Fibroblast of pulmonary artery (primary cell): ENCODE measurements at places on chromosomes 13 and 19.

DNA sequence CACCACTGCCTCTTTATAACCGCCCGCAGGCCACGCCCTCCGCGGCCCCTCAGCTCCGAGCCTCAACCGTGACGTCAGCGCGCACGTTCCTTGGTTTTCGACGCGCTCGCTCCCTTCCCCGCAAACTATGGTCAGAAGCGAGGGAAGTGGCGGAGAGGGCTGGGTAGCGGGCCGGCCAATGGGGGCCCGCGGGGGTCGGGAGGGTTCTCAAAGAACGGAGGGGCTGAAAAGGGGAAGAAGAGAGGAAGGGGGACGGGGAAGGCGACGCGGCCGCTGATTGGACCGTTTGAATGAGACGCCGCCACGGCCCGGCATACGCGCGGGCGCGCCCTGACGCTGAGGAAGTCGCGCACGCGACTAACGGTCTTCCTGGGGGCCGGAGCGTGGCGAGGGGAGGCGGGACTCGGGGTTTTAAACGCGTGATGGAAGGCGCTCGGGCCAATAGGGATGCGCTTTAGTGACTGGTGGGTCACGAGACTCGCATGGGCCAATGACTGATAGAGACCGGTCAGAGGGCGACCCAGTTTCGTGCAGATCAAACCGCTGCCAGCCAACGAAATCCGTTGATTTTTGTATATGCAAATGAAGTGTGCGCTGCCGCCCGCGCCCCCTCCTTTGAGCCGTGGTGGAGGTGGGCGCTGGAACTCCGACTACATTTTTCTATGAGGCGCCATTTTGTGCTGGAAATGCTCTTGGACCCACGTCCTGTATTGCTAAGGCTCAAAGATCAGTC is 378 bp upstream of the UBE2S start:
- peak; percentile 100 for DNase-seq

- no peak for DNase-seq
Measured at GRCh38 chr19:35712567-35713505, 5.0 kb upstream of the KMT2B start.

DNA sequence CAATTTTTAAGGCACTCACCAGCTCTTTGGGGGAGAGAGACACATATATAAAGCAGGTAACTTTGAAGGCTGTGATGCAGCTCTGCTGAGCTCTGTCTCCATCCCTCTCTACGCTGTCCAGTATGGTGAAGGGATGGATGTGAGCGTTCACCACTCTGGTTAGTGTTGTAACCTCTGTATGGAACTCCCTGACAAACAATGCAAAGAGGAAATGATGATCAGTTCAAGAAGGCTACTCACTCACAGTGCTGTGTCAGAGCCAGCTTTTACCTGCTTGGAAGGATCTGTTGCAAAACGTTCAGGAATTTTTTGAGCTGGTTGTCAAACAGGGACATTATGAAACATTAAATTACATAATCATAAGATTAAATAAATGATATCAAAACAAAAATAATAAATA is 90.8 kb upstream of the SLC10A2 start:
- DNase-seq, result peak; percentile 5

DNA sequence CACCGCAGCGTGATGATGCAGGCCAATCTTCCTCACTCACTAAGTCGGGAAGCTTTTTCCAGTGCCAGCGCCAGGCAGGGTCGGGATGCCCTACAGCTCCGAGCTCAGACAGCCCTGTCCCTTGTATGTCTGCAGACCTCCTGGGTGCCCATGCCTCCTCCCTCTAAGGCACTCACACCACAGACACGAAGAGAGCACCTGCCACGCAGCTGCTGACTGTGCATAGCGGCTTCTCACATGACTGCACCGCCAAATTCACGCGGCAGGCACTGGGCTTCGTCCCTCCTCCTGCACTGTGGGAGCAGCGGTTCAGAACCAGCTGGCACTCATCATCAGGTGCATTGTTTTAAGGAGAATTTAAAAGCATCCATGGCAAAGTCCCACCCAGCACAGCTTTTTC is 88.1 kb downstream of the SLC7A1 start:
- DNase-seq, result no peak

DNA sequence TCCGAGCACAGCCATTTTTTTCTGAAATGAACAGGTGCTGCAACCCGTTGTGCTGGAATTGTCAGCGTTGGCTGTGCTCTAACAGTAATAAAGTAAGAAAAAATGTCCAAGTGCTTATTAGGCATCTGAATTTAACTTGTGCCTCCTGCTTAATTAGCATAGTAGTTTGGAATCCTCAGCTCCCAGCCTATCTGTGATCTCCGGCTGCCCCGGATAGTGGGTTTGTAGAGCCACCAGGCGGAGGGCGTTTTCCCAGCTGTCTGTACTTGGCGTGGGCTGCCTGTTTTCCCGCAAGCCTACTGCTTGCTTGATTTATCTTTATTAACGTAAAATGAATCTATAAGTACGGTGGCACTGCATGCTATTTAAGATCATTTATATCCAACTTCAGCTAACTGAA is 137.9 kb downstream of the MTUS2 start:
- no peak for DNase-seq

DNA sequence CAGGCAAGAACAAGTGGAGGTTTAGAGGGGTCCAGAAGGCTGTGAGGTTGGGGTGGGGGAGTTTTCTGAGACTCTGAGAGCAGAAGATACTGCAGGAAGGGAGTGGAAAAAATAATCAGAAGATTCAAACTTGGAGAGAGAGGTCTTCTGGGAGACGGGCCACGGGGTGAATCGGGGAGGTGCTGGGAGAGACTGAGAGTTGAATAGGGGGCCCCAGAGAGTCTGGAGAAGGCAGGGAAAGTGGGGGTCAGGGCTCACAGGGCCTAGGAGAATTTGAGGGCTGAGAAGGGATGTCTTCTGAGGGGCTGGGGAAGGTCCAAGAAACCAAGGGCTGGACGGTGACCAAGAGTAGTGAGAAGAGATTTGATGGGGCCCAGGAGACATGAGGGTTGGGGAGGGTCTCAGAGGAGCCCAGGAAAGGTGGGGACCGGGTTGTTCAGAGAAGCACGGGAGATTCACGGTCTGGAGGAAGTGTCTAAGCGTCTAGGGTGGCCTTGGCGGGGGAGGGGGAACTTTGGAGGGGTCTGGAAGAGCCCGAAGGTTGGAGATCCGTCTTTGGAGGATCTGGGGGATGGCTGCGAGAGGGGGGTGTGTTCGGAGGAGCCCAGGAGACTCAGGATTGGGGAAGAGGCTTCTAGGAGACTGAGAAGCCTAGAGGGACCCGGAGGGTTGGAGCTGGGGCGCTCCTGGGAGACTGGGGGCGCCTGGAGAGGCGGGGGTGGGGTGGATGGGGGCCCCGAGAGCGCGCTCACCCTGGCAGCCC is 1.5 kb downstream of the KCNC3 start:
- DNase-seq, result no peak

DNA sequence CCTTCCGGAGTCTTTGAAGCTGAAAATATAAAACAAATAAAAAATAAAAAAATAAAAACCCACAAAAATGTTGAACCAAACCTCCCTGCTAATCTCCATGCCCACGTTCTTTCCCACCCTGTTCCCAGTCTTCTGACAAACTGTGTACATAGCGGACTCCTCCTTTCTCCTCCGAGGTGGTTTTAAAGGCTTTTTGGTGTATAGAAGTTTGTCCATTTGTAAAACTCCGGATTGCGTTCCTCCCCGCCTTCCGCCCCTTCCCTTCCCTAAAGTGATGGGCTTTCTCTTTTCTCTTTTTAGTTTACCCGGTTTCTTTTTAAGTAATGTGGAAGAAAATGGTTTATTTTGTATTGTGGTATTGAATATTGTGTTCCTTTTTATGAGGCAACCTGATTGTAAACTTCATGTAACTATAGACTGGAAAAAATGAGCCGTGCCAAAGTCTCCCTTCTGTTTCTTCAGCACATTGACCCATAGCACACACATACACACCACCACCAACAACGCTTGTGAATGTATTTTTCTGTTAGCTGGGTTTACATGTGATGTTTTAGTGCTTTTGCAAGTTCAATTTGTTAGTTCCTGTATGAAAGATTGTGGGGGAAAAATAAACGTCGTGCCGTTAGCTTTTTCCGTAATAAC is 4.4 kb downstream of the ZIC2 start:
- DNase-seq, result no peak

DNA sequence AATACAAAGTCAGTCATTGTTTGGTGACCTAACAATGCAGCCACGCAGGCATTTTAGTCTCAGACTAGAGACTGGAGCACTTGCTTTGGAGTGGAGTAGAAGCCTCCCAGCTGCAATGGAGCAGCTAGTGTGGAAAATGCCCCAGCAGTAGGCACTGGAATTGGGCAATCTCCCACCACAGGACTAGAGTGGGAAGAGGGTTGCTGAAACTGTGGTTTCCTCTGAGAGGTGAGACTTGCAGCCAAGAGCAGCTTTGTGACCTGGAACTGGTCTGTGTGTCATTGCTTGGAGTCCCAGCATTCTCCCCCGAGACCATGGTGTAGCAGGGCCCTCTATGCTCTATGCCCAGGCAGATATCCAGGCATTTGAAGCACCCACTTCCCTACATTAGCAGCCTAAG is 556.3 kb downstream of the UQCRFS1 start:
- DNase-seq, result no peak

DNA sequence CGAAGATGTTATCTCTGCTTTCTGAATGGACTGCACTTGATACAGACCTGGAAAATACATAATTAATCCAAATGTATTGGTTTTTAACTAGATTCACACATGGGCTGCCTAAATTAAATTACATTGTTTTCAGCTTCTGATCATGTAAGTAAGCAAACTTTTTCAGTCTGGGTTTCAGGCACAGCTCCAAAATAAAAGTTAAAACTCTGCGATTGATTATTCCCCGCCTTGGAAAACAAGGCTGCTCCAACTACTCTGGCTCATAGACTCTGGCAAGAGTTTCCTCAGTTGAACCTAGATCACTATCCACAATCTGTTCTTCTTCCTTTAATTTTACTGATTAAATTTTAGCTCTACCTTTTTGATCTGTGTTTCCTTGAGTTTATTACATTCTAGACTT is 526.0 kb upstream of the SPRY2 start:
- no peak for DNase-seq

DNA sequence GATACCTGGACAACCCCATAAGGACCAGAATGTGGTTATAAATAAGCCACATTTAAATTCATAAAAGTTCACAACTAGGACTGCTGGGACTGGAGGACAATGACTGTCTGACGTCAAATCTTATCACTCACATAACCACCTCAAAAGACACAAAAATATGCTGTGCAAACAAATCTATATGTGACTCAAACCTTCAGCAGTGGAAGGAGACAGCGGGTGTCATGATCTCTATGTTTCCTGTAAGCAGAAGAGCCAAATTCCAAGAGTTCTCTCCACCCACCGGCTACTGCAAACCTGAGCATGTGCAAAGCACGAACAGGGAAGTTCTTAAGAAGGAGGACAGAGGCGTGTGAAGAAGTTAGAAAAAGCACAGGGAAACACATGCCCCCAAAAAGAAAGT is 113.2 kb downstream of the MYCBP2 start:
- DNase-seq, result peak; percentile 56

GRCh38 chr13:22103046-22104027 is 432.5 kb downstream of the FGF9 start:
- DNase-seq, result no peak

GRCh38 chr13:79043208-79043607 is 362.8 kb downstream of the RBM26 start:
- no peak for DNase-seq

DNA sequence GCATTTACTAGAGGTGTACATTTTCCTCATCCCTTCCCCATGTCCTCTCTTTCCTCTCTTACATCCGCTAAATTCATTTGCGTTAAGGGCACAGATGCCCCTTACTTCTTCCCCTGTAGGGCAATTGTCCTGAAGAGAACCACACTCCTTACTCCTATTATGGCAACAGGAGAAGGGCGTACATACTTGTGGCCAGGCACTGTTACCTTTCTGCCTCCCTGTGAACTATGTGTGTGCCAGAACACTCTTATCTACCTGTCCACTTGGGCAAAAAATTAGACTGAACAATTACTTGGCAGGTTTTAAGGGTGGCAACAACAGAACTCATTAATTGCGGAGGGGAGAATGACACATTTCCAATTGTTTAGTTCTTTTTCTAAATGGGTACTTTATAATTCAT is 152.5 kb downstream of the RGCC start:
- DNase-seq, result no peak

DNA sequence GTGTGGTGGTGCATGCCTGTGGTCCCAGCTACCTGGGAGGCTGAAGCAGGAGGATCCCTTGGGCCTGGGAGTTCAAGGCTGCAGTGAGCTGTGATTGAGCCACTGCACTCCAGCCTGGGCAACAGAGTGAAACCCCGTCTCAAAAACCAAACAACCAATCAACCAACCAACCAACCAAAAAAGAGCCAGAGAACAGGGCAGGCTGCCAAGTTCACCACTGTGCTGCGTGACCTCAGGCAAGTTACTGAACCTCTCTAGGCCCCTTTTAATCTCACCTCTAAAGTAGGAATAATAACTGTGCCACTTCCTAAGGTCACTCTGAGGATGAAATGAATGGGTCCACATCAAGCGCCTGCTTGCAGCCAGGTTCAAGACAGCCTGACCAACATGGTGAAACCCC is 16.9 kb downstream of the TJP3 start:
- DNase-seq, result no peak

- no peak for DNase-seq
Measured at GRCh38 chr19:8120636-8121480, 28.5 kb downstream of the FBN3 start.

- DNase-seq, result no peak
Measured at GRCh38 chr13:20137875-20138274, 23.0 kb downstream of the GJA3 start.

DNA sequence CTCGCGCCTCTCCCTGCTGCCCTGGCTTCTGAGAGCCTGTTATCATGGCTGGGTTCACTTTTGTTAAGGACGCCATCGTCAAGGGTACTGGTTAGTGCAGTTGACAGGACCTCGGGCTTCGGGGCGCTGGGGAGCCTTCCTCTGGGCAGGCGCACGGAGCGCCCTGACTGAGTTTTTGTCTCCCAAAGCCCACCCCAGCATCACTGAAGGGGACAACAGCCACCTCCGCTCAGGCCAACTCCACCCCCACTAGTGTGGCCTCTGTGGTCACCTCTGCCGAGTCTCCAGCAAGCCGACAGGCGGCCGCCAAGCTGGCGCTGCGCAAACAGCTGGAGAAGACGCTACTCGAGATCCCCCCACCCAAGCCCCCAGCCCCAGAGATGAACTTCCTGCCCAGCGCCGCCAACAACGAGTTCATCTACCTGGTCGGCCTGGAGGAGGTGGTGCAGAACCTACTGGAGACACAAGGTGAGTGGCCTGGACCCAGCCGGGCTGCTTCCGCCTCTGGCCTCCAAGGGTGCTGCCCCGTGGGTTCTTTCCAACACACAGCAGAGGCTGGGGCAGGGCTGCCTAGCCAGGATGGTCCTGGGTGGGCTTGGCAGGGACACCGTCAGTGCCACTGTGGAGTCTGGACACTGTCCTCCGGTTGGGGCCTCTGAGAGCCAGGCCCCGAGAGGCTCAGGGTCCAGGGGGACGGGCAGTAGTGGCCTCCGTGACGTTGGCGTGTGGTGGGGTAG is 16.9 kb downstream of the TSSK6 start:
- DNase-seq, result no peak

GRCh38 chr19:39070888-39071287 is 13.3 kb upstream of the ACP7 start:
- DNase-seq, result no peak
